Activated CD4-positive, alpha-beta T cell treated with anti-CD3 and anti-CD28 coated beads, Interleukin-2, amount 50 U/mL, for 1 hour (primary cell): ENCODE measurements at places on chromosomes 6 and 20.

DNA sequence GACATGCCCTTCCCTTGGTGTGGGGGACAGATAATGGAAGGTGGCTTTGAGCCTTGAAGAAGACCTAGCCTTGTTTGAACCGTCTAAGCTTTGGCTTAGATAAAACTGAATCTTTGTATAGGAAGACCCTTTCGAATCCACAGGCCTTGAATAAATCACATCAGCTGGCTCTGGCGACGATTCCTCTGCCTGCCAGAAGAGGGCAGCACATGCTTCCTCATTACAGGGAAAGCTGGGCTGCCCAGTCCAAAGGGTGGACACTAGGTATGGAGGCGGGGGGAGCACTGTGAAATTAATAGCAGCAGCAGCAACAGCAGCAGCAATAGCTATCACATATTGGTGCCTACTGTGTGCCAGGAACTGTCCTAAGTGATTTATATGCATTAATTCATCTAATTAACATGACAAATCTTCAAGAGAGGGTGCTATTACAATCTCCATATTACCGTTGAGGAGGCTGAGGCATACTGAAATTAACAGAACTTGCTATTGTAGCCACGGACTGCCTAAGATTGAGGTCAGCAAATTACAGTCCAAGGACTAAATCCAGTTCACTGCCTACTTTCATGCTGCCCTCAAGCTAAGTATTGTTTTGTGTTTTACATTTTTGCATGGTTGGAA is 85.1 kb downstream of the CLIC5 start:
- DNase-seq = peak; percentile 53

DNA sequence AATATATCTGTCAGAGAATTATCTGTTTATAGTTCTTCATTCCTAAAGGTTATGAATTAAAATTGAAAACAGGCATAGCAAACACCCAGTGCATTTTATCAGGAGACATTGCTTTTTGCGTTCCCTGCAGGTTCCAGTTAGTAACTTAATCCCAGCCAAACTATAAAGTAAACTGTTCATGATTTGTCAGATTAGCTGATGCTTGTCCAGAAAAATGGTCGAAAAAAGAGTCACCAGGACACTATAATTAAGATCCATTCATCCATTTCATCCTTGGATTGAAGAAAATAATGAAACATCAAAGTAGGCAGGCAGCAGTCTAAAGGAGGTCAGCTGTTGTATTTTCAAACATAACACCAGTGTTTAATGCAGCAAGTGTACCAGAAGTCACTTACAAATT is 75.9 kb downstream of the EPHA7 start:
- DNase-seq = no peak

GRCh38 chr6:14966096-14966905 is 279.6 kb upstream of the JARID2 start:
- DNase-seq = no peak

DNA sequence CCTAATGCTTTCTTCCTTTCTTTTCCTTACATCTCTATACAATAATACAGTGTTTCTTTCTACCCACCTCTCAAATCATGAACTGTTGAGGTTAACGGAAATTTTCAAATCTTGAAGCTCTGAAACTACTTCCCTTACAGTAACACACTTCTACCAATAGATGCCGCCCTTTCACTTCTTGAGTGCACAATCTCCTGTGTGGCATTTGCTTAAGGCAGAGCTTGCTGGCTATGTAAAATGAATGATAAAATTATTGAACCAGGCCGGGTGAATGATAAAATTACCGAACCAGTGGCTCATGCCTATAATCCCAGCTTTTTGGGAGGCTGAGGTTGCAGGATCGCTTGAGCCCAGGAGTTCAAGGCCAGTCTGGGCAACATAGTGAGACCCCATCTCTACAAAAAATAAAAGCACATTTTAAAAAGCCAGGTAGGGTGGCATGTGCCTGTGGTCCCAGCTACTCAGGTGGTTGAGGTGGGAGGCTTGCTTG is 56.8 kb downstream of the KCNS1 start:
- peak; percentile 18 for DNase-seq

GRCh38 chr20:51400051-51400926 is 142.2 kb downstream of the NFATC2 start:
- peak; percentile 61 for DNase-seq

- no peak for DNase-seq
These were observed 9.3 kb upstream of the JPH2 start for GRCh38 chr20:44196271-44196670.

DNA sequence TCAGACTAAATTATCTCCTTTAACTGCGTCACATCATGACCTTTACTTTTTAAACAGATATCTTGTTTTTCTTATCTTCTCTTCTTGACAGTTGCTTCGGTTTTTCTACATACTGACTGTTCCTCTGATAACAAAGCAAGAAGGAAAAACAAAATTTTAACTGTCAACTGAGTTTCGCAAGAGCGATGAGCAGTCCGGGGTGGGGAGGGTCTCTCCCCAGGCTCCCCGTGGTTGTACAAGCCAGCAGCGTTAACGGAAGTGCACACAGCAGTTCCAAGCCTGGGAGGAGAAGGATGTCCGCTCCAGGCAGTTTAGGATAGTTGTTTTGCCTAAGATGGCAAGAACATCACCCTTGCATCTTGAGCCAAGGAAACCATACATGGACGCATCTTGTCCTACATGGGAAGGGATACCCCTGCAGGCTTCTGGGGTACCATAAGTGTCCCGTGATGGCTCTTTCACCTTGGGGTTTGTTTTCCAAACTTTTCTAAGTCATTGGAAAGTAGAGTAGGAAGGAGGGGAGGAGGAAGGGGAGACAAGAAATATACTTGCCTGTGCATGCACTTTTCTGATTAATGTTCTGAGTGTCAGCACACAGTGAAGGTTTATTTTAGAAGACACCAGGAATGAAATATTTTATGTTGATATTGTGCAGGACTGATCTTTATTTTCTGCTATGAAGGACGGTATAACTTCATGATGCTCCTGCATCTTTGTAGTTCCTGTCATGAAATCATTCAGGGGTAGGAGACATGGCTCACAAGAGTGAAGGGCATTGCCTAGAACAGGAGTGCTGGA is 20.8 kb downstream of the SLC24A3 start:
- DNase-seq = no peak

GRCh38 chr20:46027245-46027853 is 1.7 kb upstream of the SLC12A5 start:
- DNase-seq = no peak

DNA sequence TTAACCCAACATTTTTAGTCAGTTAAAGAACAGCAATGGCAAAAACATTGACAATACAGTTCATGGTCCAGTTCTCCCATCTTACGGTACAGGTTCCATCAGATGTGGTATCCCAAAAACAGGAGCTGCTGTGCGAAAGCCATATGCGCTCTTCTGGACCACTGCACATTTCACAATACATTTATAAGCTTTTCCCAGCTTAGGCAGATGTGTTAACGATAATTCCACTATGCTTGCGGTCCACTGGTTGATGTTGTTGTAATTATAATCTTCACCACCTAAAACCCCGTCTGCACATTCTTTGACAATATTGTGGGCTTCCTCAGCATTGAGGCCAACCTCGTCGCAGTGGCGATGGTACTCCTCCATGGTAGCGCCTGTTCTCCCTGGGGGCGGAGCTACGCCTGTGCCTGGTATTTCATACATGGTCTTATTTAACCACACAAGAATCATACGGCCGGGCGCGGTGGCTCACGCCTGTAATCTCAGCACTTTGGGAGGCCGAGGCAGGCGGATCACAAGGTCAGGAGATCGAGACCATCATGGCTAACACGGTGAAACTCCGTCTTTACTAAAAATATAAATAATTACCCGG is 52.0 kb downstream of the BFSP1 start:
- DNase-seq = no peak
